ENCODE measurements at places on chromosomes 3 and 15.

- no peak for DNase-seq
Measured at GRCh38 chr3:39275052-39275451, 4.8 kb downstream of the CX3CR1 start.

DNA sequence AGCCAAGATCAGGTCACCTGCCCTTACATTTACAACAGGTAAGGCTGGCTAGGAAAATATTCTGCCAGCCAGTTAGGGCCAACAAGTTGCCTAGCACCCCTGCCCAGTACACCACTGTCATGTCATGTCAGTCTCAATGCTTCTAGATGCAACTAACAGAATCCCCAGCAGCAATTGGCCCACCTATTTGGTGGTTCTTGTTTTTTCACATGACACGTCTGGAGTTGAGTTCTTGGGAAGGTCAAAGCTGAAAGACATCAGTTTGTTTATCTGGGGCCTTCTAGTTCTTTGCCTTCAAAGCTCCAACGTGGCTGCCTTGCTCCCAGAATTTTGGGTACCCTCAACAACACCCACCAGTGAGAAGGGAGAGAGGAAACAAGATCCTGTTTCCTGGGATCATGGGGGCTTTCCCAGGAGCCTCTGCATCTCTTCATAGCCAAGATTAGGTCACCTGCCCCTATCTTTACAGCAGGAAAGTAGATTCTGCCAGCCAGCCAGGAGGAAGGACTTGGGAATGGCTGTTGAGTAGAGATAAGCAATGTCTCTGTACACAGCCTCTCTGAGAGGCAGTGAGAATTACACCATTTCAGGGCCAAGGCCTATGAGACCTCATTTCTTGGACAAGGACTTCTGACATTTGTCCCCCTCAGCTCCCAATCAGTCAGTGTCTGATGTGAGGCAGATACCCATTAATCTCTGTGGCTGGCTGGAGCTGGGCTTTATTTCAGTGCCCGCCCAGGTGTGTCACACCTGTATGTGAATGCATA, 8.6 kb downstream of the GPX1 start:
- no peak for DNase-seq

- DNase-seq, result no peak
Measured at GRCh38 chr3:176840641-176841286, 356.5 kb downstream of the TBL1XR1 start.

- DNase-seq, result no peak
Measured at GRCh38 chr3:58005669-58006068, 2.6 kb upstream of the FLNB start.

DNA sequence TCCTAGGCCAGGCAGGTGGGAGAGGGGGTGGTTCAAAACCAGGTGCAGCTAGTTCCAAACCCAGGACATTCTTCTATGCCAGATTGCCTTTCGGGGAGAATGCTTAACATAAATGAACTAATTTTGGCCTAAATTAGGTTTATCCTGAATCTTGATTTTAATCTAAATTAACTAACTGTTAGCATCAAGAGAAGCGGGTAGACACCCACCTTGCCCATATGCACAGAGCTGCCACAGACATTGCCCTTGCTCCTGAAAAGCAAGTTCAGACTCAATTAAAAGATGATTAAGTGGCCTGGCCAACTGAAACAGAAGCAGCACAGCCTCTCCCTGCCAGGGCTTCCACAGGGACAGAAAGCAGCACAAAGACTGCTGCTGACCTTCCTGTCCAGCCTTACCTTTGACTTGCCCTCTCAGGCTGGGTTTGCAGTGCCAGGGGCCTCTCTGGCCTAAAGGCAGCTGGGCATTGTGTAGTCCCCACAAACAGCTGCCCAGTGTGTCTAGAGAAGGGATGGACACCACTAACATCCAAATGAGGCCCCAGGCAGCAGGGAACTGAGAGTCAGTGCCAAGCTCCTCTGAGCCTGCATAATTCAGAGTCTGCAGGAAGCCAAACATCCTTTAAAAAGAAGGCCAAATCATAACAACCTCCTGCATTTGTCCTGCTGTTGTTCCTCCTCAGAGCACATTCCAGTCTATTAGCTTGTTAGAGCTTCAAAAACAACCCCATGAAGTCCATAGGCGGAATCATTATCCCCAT, 15.4 kb upstream of the OXTR start:
- DNase-seq, result no peak

DNA sequence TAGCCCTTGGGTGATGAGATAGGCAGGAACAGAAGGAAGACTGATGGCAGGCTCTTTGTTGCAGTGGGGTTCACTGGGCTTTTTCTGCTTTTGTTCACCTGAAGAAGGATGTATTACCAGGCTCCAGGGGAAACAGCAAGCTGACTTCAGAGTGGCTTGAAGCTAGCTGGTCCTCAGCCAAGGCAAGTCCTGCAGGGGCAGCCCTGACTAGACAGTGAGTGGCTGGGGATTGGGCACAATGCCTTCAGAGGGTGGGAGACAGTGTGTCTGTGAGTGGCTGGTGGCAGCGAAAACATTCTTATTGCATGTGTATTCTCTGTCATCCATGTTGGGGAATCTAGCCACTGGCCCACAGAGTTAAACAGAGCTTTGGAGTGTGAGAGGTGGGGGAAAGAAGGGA, 2.3 kb upstream of the TEX264 start:
- no peak for DNase-seq

DNA sequence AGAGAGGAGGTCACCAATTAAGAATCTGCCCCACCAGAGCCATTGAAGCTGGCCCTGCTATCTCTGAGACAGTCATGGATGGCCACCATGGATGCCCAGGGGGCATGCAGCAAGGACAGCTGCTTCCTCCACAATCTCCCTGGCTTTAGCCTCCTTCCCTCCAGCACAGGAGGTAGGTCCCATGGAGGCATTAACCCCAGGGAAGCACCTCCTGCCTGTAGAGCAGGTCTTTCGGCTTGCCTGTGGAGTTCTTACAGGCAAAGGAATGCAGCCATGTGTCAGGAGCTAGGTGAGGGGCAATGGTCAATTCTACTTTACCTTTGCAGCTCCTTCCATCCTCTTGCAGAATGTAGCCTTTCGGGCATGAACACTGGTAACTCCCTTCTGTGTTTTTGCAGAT, 93.8 kb downstream of the DUT start:
- DNase-seq, result no peak

DNA sequence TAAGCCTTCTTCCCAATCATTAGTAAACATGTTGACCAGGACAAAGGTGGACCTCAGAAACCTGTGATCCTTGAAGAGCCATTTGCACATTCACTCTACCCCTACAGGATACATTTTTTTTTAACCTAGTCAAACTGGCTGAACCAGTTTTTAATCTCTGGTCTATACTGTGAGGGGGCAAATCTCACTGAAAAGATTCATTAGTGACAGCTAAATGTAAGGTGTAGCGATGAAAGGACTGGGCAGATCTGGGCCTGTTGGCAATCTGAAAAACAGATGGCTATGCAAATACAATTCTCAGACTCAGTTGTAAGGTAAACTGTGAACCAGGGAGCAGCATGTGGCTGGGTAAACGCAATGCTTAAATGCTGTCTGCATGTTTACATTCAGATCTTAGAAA, 75.6 kb upstream of the SNTN start:
- no peak for DNase-seq

DNA sequence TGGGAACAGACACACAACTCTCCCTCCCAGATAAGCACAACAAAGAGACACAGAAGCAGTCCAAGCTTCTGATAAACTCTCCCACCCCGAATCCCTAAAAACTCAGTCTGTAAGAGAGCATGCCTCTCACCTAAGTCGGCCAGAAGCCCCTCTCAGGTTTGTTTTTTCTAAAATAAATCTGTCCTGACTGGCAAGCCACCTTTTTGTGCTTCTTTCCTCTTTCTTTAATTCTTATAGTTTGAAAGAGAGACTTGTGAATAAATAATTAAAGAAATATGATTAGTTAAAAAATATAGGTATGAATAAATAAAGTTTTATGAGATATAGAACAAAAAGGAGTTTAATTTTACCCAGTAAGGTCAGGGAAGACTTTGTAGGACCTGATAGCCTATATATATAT, 329.0 kb upstream of the SLCO3A1 start:
- no peak for DNase-seq

GRCh38 chr3:37709946-37710640, 151.6 kb upstream of the CTDSPL start:
- no peak for DNase-seq

Data from stimulated activated CD8-positive, alpha-beta memory T cell treated with anti-CD3 and anti-CD28 coated beads, Interleukin-4, amount 100 ng/mL, for 1 hour (primary cell).